ENCODE measurements at places on chromosomes 5 and 9. TPM values are rescaled to one million over a fixed set of nuclear protein-coding genes. Genes with fewer than 3 reads are reported as not detected.

GRCh38 chr5:68251386-68251785 lies 35.8 kb downstream of the PIK3R1 start:
- no peak for DNase-seq

DNA sequence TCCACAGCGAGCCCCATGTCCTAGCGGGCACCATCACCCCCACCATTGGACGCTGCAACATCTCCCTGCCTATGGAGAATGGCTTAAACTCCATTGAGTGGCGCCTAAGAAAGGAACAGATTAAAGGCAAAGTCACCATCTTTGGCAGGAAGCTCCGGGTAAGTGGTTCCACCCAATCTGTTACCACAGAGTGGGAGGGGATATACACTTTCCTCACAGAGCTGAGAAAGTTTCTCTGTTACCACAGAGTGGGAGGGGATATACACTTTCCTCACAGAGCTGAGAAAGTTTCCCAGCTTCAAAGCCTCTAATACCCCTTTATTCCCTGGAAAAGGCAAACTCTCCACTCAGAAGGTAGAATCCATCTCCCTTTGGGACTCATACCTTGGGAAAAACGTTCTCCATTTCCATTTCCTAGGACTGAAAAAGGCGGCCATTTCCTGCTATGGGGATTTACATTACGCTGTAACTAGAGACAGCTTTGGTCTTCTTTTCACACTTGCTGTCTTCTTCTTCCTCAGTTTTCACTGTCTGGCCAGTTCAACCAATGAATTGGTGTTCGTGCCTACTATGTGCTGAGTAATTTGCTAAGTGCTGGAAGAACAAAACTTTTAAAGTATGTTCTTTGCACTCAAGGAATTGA lies 63.4 kb upstream of the WWC1 start:
- no peak for DNase-seq

ACTBL2 gene
- not detected for total RNA-seq

ADGRD2 gene
- not detected for total RNA-seq

C9orf43 gene
- total RNA-seq: 0.64 TPM

DNA sequence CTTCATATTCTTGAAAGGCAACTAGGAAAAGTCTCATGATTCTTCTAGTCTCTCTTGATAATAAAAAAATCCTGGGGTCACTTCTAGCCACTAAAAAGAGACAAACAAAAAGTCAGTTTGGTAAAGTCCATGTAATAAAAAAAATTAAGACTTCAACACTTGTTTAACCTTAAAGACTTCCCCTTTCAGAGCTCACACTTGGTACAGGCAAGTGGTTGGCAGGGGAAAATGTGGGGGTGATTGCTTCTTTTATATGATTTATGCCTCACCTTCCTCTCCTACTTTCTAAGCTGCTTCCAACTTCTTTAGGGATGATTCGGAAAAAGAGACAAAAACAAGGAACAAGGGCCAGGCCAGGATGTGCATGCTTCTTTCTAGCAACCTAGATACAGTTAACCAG lies 5.1 kb upstream of the ERCC6L2 start:
- DNase-seq: no peak

DNA sequence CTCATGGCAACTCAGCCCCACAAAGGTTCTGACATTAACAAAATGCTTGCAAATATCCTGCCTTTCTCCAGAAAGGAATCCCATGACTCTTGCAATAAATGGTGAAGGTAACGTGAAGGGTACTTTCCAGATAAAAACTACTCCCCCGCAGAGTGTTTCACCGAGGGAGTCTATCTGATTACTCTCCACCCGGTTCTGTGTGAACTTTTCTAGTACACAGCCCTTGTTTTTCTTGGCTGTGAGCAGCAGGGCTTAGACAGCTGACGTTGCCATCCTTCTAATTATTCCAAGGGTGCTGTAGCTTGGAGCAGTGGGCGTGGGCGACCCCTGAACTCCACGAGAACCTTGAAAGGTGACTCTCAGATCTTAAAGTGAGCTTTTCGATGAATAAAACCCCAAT lies 276.0 kb upstream of the IRX4 start:
- no peak for DNase-seq

DNA sequence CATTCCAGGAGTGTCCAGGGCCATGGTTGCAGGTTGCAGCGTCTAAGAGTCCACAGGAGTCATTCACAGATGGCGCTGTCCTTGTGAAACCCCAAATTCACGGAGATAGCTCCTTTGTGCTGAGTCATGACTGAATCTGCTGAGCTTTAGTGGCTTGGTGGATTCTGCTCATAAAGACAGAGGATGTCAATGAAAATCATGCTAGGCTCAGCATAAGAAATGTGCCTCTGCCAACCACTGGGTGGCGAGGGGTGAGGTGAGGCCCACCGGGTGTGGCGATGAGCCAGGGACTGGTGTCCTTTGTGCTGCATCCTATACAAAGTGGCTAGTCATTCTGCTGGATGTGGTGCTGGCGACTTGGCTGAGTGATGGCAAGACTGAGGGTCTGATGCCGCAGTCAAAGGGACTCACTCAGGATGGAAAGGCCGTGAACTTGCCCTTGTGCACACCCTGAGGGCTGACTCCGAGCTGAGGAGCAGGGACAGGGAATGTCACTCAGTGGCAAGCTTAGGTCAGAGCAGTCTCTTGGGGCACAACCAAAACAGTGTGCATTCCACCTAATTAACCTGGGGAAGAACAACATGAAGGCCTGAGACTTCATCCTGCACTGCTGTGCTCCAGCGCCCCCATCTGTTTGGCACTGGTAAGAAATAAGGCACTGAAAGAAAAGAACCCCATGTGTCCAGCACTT lies 71.5 kb downstream of the DAP start:
- peak; percentile 55 for DNase-seq

N4BP3 gene
- 4.8 TPM for total RNA-seq
